HepG2 (cell line): ENCODE measurements at places on chromosomes 1 and 21. TPM values are rescaled to one million over a fixed set of nuclear protein-coding genes. Genes with fewer than 3 reads are reported as not detected.

DNA sequence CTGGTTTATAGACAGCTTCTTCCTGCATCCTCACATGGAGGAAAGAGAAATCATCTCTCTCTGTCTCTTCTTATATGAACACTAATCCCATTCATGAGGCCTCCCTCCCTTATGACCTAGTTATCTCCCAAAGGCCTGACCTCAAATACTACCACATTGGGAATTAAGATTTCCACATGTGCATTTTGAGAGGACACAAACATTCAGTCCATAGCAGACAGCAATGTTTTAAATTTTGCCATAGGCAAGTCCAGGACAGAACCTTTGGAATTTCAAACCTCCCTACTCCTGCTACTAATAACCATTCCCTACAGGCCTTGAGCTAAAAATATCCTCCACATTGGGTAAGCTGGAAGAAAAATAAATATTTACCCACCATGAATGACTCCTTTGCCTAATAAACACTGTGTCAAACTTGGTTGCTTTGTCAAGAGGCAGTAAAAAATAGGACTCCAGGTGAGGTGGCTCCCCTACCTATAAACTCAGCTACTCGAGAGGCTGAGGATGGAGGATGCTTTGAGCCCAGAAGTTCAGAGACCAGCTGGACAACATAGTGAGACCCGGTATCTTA is 113.7 kb downstream of the ZNF281 start:
- H3K4me3 ChIP-seq: no peak overlapping the region
- H3K36me3 ChIP-seq: no peaks in the 10 kb centered on the region
- peak overlapping the region; percentile 53 for H3K27ac ChIP-seq
- H3K27me3 ChIP-seq: no peaks in the 10 kb centered on the region

- DNase-seq: no peak
- no peak overlapping the region for H3K4me3 ChIP-seq
- H3K27ac ChIP-seq: no peak overlapping the region
- no peaks in the 10 kb centered on the region for H3K27me3 ChIP-seq
- no peaks in the 10 kb centered on the region for H3K4me1 ChIP-seq
- H3K36me3 ChIP-seq: peaks cover 6% of the 10 kb centered on the region
Measured at GRCh38 chr1:59845091-59845490, 30.3 kb downstream of the HOOK1 start.

OR6N1 gene
- not detected in 2 replicates for total RNA-seq

GRCh38 chr21:14911351-14911750 is 153.4 kb downstream of the NRIP1 start:
- no peak overlapping the region for H3K4me3 ChIP-seq
- H3K36me3 ChIP-seq: no peaks in the 10 kb centered on the region
- no peaks in the 10 kb centered on the region for H3K27me3 ChIP-seq
- no peak overlapping the region for H3K27ac ChIP-seq

- H3K27me3 ChIP-seq: no peaks in the 10 kb centered on the region
- no peaks in the 10 kb centered on the region for H3K36me3 ChIP-seq
Measured at GRCh38 chr1:177448036-177448615, 277.4 kb downstream of the BRINP2 start.

GRCh38 chr1:155052439-155053395 is 1.6 kb downstream of the ADAM15 start:
- no peak for DNase-seq
- H3K4me1 ChIP-seq: peaks cover 44% of the 10 kb centered on the region
- H3K4me3 ChIP-seq: peak overlapping the region; percentile 88; the same call in 1 of the 2 replicates
- H3K27me3 ChIP-seq: no peaks in the 10 kb centered on the region
- no peak overlapping the region for H3K27ac ChIP-seq

DNA sequence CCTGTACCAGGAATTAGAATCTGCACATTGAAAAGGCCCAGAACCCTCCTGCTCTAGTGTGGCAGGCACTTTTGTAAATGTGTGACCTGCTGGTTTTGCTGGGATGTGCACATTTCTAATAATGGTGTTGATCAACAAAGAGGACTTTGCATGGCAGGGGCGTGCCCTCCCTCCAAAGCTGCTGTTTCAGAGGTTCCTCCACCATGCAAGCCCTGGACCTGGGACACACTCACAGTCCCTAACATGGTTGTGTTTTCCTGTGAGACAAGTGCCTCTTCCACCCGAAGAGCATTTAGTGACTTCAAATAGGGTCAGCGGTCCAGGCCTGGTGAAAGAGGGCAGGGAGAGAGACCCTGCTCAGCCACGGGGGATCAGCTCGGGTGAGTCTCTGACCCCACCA is 28.1 kb downstream of the TENT5C start:
- H3K4me1 ChIP-seq: no peaks in the 10 kb centered on the region
- H3K36me3 ChIP-seq: no peaks in the 10 kb centered on the region
- no peak overlapping the region for H3K4me3 ChIP-seq
- DNase-seq: no peak
- no peaks in the 10 kb centered on the region; the same call in 2 of the 3 replicates for H3K27me3 ChIP-seq
- no peak overlapping the region for H3K27ac ChIP-seq

NADK gene
- total RNA-seq: 47.6 and 60.1 TPM in 2 replicates

- no peaks in the 10 kb centered on the region for H3K36me3 ChIP-seq
- H3K27me3 ChIP-seq: no peaks in the 10 kb centered on the region
- H3K27ac ChIP-seq: no peak overlapping the region
- no peak overlapping the region for H3K4me3 ChIP-seq
- H3K4me1 ChIP-seq: no peaks in the 10 kb centered on the region
- DNase-seq: no peak
Measured at GRCh38 chr1:172343240-172344160, 77.0 kb upstream of the C1orf105 start.

HTR6 gene
- total RNA-seq: 0.04 TPM in 1 of 2 replicates, not detected in the other
